HCT116 (cell line): ENCODE measurements at places on chromosomes 16 and 17. TPM values are rescaled to one million over a fixed set of nuclear protein-coding genes. Genes with fewer than 3 reads are reported as not detected.

DNA sequence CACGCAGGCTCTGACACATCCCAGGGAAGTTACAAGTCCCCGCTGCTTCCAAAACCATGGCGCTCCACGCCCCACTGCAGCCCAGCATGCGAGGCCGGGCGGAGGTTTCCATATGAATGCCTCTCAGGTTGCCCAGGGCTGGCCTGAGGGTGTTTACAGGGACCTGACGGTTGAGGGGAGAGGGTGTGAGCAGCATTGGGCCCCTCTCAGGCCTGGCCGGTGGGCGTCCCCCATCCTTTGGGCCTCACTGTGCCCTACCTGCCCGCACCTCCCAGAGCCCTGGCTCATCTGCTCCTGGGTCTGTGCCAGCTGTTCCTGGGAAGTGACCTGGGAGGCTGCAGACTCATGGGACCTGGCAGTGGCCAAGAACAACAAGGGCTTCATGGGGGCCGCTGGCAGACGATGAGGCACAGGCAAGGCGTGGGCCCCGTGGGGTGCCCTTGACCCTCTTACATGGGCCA is 173.5 kb downstream of the C16orf95 start:
- H3K4me3 ChIP-seq: no peak overlapping the region
- no peak overlapping the region for H3K27ac ChIP-seq
- DNase-seq: no peak

DNA sequence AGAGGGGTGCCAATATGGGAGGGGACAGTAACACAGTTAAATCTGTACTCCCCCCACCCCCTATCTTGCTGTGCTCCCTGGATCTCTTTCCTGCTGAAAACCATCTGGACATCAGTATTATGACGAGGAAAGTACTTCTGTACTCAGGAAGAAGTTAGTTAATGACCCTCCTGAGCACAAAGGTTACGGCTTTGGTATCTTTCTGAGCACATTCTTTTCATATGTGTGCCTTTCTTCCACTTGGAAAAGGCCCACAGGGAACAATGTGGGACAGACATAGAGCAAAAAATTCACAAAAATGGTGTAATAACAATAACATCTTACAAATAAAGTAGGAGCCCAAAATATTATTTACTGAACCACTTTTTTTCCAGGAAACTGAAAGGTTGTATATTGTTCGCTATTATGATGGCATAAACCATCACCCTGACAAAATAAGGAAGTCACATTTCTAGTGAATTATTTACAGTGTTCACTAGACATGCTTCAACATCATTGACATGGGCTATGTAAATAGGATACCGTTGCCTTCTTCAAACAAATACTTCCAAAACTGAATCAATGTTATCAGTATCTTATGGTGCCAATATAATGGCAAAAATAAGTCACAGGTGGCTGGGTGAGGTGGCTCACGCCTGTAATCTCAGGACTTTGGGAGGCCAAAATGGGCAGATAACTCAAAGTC is 5.5 kb downstream of the WIPI1 start:
- H3K4me3 ChIP-seq: no peak overlapping the region
- no peaks in the 10 kb centered on the region for H3K36me3 ChIP-seq
- no peaks in the 10 kb centered on the region for H3K27me3 ChIP-seq
- no peak for DNase-seq

DNA sequence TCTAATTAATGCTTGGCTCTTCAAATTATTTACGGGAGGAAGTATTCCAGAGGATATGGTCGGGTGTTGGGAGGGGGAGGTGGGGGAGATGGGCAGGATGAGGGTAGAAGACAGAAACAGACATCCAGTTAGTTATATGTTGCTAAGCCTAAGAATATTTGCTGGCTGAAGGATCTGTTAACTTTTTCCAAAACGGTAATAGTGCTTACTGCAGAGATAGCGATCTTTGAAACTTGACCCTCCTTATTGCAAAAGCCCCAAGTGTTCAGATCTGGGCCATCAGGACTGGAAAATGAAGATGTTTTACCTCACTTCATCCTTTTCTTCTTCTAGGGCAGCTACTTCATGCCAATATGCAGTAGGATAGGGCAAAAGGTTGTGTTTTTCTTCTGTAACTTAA is 27.0 kb upstream of the MMD start:
- no peaks in the 10 kb centered on the region for H3K27me3 ChIP-seq
- H3K27ac ChIP-seq: no peak overlapping the region
- no peaks in the 10 kb centered on the region for H3K36me3 ChIP-seq
- peaks cover 4% of the 10 kb centered on the region; the same call in 1 of the 2 replicates for H3K4me1 ChIP-seq

Gene CLEC18C
- total RNA-seq: 0.59 TPM

DNA sequence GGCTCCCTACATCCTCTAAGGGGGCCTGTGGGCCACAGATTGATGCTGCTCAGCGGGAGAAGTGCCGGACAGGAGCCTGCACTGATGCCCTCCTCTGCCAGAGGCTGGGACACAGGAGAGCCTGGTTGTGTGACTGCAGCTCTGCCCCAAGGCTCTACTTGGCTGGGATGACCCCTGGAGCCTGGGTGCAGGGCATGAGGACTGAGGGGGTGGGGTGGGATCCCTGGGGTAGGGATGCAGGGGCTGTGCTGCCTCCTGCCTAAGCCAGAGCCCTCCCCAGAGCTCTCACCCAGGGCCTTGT is 577 bp downstream of the EVPLL start:
- no peaks in the 10 kb centered on the region for H3K36me3 ChIP-seq
- no peaks in the 10 kb centered on the region for H3K27me3 ChIP-seq
- DNase-seq: no peak
- no peak overlapping the region for H3K4me3 ChIP-seq
- peaks cover 1% of the 10 kb centered on the region; the same call in 1 of the 2 replicates for H3K4me1 ChIP-seq
- no peak overlapping the region for H3K27ac ChIP-seq

GRCh38 chr17:9725575-9725974 is 65.8 kb downstream of the DHRS7C start:
- H3K4me3 ChIP-seq: no peak overlapping the region
- H3K27me3 ChIP-seq: no peaks in the 10 kb centered on the region
- H3K4me1 ChIP-seq: 0 out of 2 replicates have a peak, but pooled peaks cover 3% of the 10 kb centered on the region
- H3K27ac ChIP-seq: no peak overlapping the region
- no peak for DNase-seq
- no peaks in the 10 kb centered on the region for H3K36me3 ChIP-seq

Gene TEPSIN
- total RNA-seq: 50.6 TPM

- no peaks in the 10 kb centered on the region for H3K36me3 ChIP-seq
- no peak for DNase-seq
- H3K4me1 ChIP-seq: no peaks in the 10 kb centered on the region
Observed at GRCh38 chr17:73492125-73492820, 152.0 kb downstream of the SDK2 start.

Gene NPIPA2
- 3.1 TPM for total RNA-seq

Gene SNX20
- total RNA-seq: 0.07 TPM

Gene GUCY2D
- total RNA-seq: 1.4 TPM

DNA sequence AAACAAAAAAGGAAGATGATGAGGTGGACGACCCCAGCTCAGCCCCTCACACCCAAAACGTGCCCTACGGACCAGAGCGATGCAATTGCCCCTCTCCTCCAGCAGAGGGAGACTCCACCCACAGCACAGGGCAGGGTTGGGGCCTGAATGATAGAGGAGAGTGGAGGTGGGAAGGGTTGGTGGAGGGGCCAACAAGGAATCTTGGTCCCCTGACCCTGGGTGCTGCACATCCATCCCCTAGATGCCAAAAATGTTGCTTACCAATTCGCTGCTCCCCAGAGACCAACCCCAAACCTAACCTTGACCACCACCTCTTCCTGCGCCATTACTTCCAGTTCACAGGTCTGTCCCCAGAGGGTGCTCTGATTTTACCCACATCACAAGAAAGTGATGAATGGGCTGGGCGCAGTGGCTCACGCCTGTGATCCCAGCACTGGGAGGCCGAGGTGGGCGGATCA is 12.9 kb downstream of the P2RX5 start:
- no peak overlapping the region for H3K27ac ChIP-seq
- no peaks in the 10 kb centered on the region for H3K27me3 ChIP-seq
- H3K4me1 ChIP-seq: peaks cover 10% of the 10 kb centered on the region
- no peak overlapping the region for H3K4me3 ChIP-seq
- H3K36me3 ChIP-seq: no peaks in the 10 kb centered on the region

GRCh38 chr17:74778960-74779359 is 2.8 kb upstream of the NAT9 start:
- no peak overlapping the region for H3K4me3 ChIP-seq
- H3K4me1 ChIP-seq: peaks cover 16% of the 10 kb centered on the region
- H3K36me3 ChIP-seq: no peaks in the 10 kb centered on the region
- H3K27ac ChIP-seq: no peak overlapping the region
- no peaks in the 10 kb centered on the region for H3K27me3 ChIP-seq
